ENCODE measurements at places on chromosomes 1 and 21.

DNA sequence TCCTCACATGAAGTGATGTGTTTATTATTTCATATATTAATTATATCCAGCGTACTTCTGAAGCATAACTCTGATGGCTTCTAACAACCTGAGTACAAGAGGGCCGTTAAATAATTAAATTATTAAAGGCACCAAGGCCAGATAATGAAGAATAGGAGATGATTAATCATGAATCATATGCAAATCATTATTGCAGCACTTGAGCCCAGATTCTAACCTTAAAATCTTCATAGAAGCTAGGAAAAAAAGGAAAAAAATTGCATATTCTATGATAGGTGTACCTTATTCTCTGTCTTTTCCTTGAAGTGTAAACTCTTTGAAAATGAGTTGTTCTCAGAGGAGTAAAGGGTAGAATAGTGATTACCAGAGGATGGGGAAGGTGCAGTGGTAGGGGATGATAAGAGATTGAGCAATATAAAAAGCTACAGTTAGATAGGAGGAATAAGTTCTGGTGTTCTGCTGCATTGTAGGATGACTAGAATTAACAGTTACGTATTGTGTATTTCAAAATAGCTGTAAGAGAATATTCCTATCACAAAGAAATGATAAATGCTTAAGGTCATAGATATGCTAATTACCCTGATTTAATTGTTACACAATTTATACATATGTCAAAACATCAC is 51.1 kb downstream of the SWT1 start:
- no peak for DNase-seq

DNA sequence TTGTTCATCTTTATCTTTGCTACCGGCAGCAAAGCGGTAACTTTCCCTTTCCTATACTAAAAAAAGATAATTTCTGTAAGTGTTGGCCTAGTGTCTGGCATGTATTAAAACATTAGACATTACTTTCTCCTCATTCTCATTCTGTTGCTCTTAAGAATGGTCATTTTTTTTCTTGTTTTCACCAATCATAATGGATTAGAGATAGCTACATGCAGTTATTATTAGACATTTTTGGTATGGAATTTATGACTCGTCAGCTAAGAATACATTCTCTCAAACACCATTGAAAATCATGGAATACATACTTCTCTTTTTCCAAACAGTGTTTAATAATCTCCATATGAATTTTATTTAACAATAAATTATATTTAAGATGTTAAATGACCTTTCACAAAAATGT is 1154.6 kb downstream of the BRINP3 start:
- no peak for DNase-seq

DNA sequence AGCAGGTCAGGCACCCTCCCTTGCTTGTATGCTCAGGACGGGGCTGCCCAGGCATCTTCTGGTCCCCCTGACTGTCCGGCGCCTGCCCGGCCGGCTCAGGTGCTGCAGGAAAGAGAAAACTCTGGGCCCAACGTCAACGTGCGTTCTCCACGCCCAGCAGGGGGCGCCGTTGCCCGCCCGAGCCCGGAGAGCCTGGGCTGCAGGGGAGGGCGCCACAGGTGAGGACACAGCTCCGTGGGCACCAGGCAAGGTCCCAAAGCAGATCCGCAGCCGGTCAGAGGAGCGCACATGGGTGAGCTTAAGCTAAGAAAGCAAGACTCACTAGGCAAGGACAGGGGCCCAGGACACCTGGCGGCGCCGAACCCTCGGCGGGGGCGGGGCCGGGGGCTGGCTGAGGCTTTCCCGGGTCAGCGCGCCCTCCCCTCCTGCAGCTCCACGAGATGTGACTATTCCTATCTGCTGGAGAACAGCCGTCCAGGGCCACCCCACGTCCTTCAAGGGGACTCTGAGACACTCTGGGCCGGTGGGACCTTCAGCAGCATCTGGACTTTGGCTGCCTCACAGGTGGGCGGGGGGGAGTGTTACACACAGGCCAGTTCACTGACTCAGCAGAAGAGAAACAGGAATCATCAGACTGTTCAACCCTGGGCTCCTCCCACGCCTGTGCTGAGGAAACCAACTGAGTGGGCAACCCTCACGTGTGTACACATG is 29.3 kb downstream of the KRTAP10-1 start:
- peak; percentile 87 for DNase-seq

GRCh38 chr1:42756956-42757891 is 9.6 kb downstream of the P3H1 start:
- peak; percentile 79 for DNase-seq

DNA sequence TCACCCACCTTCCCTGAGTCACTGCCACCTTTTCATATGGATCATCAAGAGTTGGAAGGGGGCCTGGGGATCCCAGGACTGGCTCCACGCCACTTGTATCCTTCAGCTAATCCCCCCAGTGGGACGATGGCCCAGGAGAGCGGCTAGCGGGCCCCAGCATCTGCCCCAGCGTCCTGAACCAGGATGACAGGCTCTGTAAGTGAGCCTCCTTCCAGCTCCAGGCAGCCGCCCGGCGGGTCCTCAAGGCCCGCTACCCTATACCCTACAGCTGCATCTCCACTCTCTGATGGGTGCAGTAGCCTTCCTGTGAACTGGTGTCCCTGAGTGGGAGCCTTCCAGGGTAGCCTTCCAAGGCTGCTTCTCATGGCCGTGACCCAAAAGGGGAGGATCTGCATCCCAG is 183.1 kb downstream of the ATG4C start:
- DNase-seq = no peak

DNA sequence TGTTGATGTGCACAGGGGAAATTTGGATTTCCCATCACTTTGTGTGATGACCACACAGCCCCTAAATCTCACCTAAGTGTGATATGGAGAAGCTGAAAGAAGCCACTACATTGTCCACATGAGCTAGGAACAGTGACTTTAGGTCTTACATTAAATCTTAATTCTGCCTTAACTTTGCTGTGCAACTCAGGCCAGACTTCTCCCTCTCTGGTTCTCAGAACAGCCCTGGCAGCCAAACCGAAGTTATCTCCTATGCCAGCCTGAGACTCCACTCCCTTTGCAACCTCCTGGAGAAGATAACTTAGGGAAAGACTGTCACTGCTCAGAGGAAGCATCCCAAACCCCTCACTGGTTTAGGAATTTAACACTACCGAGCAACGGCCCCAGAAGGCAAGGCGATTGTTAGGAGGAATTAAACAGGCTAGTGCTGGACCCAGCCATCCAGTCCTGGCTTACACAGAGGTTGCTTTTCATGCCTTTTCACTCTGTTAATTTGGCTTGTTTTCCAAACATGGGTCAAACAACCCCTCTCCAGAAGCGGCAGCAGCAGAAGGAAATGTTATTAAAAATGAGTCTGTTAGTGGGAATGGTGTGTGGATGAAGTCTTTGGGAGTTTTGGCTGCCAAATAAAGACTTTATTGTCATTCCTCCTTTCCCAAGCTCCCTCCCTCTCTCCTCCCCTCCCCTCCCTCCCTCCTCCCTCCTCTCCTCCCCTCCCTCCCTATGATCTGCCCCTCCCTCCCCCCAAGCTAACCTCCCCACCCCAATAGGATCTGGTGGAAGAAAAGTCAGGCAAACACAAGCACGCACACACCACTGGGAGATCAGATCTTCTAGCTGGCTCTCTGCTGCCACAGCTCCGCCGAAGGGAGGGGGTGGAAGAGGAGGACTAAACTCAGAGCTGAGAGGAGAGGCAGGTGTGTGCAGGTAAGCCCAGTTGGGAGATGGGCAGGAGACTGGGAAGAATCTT is at the start of gene PRELP:
Gene PRELP (plus strand): TSS at position 795 of the 970 bp plus-strand sequence. CDS start 7,379 bp downstream, outside the sequence.
- DNase-seq = no peak

- DNase-seq = no peak
Measured at GRCh38 chr21:33861125-33861524, 54.5 kb downstream of the ATP5PO start.
